ENCODE measurements at places on chromosomes 6 and 20.

DNA sequence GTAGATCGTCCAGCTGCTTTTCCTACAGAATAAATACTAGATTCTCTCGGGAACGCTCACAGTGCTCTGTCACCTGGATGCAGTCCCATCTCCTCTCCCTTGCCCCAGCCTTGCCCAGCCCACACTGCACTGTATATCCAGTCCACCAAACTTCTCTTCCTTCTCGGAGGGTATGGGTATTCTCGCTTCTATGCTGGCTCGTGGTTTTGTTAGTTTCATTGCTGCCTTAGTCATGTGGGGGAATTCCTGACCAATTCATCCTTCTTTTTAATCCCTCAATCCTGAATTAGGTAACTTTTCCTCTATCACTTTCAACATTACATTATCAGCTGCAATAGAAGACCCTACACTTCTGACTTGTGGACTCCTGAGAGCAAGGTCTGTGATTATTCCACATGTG is 252.4 kb downstream of the GMDS start:
- no peak for DNase-seq

DNA sequence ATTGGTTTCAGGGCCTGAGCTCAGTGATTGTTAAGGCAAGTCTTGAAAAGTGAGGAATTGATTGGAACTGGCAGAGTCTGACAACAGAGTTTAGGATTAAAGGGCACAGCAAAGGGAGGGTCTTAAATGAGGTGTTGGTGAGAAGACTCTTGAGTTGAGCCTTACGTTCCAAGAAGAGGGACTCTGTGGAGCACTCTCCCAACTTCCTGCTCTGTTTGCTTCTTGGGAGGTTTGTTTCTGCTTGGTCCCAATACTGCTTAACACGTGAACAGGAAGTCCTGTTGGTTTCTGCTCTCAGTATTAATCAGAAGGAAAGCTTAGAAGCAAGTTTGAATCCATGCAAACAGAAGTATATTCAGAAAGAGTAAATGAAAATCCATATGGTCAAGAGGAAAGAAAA is 15.6 kb upstream of the SYNDIG1 start:
- no peak for DNase-seq

- no peak for DNase-seq
These were observed 96.3 kb downstream of the FOXF2 start for GRCh38 chr6:1485678-1486077.

DNA sequence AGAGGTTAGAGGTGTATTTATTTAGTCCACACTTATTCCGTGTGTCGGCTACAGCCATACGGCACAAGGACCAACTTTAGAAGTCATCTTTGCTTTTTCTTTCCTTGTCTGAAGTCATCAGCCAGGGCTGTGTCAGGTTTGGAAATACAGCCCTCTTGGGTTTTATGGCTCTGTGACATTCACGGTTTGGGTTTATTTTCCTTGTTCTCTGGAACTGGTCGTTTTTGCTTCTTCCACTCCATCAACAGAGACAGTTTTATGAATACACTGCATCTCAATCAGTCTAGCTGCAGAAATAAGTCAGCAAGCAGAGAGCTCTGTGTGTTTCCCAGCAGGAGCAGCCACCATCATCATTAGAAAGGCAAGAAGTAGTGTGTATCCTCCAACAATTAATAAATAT is 132.5 kb downstream of the TBC1D7 start:
- DNase-seq, result no peak

All from cortex of kidney (tissue), 1 donor.